Activated CD4-positive, alpha-beta T cell treated with anti-CD3 and anti-CD28 coated beads, Interleukin-2, amount 50 U/mL, for 1 hour (primary cell): ENCODE measurements at places on chromosomes 3 and 15.

DNA sequence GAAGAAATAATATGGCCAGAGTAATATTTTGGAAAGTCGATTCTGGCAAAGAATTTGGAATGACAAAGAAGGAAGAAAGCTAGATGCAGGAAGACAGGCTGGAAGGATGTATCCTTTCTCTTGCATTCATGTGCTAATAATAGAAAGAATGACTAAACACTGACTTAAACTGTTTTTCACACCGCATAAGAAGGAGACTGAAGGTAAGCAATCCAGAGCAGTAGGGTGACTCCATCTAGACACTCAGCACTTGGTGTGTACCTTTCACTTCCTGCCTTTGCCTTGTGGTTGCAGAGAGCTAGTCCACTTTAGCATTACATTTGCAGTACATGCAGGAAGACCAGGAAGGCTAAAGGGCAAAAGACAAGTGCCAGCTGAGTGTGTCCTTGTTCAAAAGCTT is 234.6 kb downstream of the RBMS3 start:
- no peak for DNase-seq

DNA sequence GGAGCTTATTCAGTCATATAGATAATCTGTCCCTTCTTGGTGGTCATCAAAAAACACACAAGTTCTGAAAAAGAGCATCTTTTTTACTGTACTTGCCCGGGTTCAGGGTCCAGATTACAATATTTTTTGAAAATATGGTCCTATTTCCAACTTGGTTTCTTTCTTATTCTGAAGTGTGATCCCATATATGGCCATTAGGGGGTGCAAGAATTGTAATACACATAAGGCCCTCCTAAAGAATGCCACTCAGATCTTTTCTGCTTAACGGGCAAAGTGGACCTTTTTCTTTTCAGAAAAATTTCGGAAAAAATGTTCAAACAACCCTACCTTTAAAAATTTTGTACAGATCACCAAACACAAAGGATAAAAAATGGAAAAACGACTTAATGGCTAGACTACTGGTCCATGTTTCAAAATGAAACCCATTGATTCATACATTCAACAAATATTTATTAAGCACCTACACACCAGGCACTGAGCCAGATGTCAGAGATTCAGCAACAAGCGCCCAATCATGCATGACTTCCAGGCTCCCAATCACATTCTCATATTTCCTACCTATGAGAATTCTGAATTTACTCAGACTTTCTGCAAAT is 102.0 kb upstream of the MYRIP start:
- DNase-seq: no peak

DNA sequence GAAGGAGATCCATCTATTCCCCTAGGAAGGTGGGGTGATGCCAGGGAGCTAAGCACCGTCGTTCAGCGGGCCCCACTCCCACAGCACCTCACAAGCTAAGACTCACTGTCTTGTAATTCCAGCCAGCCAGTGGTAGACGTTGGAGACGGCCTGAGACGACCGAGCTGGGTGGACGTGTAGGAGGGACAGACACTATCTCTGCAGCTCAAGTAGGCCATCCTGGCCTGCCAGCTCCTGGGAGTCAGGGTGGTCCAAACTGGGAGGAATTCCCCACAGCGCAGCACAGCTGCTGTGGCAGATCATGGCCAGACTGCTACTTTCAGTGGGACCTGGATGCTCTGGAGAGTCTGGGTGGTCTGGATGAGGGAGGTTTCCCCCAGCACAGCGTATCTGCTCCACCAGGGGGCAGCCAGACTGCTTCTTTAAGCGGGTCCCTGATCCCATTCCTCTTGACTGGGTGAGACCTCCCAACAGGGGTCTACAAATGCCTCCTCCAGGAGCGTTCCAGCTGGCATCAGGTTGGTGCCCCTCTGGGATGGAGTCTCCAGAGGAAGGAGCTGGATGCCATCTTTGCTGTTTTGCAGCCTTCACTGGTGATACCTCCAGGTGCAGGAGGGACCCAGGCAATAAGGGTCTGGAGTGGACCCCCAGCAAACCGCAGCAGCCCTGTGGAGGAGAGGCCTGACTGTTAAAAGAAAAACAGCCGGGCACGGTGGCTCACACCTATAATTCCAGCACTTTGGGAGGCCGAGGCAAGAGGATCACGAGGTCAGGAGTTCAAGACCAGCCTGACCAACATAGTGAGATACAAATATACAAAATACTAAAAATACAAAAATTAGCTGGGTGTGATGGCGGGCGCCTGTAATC is 27.6 kb downstream of the GNB5 start:
- peak; percentile 19 for DNase-seq

DNA sequence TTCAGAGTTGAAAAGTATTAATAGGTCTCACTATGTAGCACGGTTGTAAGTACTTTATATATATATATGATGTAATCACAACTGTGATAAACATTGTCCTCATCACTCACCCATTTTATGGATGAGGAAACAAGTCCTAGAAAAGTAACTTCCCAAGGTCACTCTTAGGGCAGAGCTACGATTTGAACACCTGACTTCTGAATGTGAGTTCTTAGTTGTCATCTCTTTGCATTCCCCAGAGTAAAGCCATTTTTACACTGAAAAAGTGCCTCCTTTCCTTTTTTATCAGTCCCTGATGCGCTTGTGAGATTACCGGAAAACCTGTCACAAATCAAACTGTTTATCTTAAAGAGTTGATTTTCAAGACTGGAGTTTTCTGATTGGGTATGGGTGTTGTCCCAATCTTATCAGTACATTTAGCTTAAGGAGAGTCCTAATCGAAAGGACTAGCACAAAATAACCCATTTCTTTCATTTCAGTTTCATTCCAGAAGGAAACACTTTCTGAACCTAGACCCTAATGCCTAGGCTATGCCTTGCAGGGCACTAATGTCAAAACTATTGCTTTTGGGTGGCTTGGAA is 2.3 kb upstream of the EDEM1 start:
- no peak for DNase-seq

DNA sequence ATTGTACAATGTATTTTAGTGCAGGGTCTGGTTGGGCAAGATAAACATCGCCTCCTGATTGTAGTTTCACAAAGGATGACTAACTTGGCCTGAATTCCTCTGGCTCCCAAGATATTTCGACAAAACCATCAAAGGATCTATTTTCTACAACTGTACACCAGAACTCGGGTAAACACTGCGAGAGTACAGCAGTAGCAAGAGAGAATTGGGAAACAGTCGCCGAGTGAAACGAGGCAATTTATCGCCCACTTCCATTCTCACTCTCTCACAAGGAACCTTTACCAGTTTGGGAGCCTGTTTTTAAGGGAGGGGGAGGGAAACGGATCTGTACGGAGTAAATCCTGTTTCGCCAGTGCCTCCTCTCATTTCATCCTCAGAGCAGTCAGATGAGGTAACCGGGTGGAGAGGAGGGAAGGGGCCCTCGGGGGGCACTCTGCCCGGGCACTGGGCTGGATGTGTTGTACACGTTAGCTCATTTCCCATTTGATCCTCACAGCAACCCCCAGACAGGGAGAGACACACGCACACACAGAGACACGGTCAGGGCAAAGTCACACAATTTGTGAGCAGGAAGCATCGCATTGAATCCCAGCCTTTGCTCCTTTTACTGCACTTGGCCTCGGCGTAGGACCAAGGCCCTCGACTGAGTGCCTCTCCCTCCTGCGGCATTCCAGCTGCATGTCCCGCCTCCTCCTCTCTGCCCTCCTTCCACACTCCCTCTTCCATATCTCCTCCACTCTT is 120.1 kb downstream of the LIPC start:
- DNase-seq: no peak

GRCh38 chr3:98918586-98918985 is 17.1 kb upstream of the DCBLD2 start:
- no peak for DNase-seq

- DNase-seq: no peak
Measured at GRCh38 chr3:37315669-37316068, 141.3 kb upstream of the LRRFIP2 start.
